Left forelimb (tissue), 1 donor: ENCODE measurements at places on chromosomes 2 and 18.

- DNase-seq = no peak
These were observed 40.7 kb downstream of the RALB start for GRCh38 chr2:120293096-120294007.

- no peak for DNase-seq
These were observed 27.1 kb upstream of the LBH start for GRCh38 chr2:30204281-30204680.

DNA sequence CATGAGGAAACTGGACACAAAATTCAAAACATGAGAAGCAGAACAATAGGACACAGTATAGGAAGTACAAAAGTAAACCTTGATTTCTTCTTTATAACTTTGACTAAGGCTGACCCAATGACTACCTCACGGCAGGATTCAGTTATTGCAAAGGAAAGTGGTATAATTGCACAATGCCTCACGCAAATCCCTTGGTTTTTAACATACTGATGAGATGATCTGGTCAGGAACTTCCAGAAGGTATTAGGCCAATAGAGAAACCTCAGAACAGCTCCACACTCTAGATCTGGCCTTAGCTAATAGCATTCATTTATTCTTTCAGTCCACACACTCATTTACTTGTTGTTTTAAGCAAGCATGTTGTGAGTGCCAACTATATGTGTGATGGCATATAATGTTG, 1526.9 kb upstream of the ACVR2A start:
- DNase-seq = no peak

DNA sequence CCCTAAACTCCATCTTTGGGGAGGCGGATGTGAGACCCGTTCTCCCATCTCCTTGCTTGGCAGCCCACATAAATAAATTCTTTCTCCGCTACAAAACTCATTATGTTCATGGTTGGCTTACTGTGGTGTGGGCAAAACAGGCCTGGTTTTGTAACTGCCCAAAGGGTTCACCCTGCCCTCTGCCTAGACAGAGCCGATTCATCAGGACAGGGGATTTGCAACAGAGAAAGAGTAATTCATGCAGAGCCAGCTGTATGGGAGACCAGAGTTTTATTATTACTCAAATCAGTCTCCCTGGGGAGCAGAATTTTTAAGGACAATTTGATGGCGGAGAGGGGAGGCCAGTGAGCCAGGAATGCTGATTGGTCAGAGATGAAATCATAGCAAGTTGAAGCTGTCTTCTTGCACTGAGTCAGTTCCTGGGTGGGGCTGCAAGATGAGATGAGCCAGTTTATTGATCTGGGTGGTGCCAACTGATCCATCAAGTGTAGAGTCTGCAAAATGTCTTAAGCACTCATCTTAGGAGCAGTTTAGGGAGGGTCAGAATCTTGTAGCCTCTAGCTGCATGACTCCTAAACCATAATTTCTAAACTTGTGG, 8.4 kb upstream of the RNF125 start:
- DNase-seq = no peak

DNA sequence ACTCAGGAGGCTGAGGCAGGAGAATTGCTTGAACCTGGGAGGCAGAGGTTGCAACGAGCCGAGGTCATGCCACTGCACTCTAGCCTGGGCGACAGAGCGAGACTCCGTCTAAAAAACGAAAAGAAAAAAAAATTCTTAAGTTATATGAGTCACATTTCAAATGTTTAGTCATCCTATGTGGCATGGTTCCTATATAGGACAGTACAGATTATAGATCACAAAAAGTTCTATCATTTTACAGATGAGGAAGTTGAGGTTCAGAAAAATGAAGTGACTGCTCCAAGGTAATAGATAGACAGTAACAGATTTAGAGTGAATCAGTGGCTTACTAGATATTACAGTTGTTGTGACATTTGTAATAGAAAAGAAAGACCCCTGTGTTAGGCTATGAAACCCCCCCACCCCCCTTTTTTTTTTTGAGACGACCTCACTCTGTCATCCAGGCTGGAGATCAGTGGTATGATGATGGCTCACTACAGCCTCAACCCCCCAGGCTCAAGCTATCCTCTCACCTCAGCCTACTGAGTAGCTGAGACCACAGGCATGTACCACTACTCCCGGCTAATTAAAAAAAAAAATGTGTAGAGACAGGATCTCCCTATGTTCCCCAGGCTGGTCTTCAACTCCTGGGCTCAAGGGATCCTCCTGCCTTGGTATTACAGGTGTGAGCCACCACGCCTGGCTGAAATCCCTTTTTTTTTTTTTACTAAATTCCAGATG, 22.7 kb downstream of the PTPN4 start:
- DNase-seq = no peak

DNA sequence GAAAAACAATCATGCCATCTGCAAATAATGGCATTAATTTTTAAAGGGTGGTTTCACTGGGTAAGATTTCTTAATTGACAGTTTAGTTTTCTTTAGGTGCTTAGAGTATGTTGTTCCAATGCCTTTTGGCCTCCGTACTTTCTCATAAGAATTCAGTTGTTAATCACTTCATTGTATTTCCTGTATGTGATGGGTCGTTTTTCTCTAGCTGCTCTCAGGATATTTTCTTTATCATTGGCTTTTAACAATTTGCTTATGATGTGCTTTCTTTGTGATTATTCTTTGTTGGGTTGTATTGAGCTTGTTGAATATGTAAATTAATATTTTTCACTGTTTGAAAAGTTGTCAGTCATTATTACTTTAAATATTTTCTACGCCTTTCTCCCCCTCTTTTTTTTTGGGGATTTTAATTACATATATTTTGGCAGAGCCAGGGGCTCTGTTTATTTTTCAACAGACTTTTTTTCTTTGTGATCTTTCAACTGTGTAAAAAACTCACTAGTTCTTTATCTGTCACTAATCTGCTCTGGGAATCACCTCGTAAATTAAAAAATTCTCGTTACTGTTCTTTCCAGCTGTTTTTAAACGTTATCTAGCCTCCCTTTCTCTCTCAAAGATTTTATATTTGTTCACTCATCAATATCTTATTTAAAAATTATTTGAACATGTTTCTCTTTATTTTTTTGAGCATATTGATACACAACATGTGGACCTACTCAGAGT, 56.2 kb upstream of the IL1R1 start:
- DNase-seq = no peak

GRCh38 chr2:88451811-88452564, 505 bp downstream of the FOXI3 start:
- DNase-seq = no peak

GRCh38 chr2:106572541-106573450, 85.6 kb downstream of the CD8B2 start:
- no peak for DNase-seq
